CD4-positive, alpha-beta T cell (primary cell): ENCODE measurements at places on chromosomes 12 and 14.

DNA sequence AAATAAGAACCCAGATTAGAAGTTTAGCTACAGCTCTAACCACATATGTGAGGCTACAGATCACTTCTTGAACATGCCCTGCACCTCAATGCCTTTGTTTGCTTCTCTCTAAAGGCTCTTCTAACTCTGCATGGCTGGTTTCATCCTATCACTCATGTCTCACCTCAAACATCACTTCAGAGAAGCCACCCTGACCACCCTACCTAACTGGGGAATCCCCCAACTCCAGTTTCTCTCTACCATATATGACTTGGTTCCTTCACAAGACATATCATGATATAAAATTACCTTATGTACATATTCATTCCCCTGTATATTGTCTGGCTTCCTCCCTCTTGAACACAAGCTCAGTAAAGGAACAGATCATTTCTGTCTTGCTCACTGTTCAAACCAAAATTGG lies 250.2 kb upstream of the GRIP1 start:
- no peak for DNase-seq

DNA sequence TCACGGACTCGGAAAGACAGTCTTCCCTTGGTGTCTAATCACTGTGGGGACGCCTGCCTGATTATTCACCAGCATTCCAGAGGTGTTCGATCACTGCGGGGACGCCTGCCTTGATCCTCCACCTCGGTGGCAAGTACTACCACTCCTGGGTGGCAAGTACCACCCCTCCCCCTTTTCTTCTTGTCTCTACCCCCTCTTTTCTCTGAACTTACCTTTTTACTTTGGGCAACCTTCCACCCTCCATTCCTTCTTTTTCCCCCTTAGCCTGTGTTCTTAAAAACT lies 12.0 kb upstream of the LGMN start:
- DNase-seq: no peak

GRCh38 chr12:71178162-71178561 lies 20.4 kb upstream of the TSPAN8 start:
- no peak for DNase-seq

DNA sequence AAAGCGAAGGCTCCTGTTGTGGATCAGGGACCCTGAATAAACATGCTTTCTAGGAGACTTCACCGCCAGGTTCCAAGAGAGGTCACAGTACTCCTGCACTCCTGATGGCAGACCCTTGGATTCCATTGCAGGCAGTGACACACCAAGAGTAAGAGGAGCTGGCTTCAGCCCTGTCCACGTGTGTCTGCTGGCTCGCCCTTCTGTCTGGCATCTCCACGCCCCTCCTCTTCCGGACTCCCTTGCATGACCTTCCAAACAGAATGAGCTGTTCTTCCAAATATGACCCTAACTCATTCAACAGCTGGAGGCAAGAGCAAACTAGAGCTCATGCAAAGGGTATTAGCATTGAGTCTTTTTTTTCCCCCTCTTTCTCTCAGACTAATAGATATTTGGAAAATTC lies 233.0 kb upstream of the PLEKHG7 start:
- DNase-seq: no peak

- no peak for DNase-seq
These were observed 335.6 kb downstream of the TMEM121 start for GRCh38 chr14:105861985-105862465.

GRCh38 chr12:97404543-97404942 lies 58.1 kb upstream of the RMST start:
- no peak for DNase-seq

GRCh38 chr14:57221931-57222330 lies 46.8 kb downstream of the EXOC5 start:
- DNase-seq: no peak

- no peak for DNase-seq
These were observed 62.3 kb downstream of the BEGAIN start for GRCh38 chr14:100524933-100525243.

DNA sequence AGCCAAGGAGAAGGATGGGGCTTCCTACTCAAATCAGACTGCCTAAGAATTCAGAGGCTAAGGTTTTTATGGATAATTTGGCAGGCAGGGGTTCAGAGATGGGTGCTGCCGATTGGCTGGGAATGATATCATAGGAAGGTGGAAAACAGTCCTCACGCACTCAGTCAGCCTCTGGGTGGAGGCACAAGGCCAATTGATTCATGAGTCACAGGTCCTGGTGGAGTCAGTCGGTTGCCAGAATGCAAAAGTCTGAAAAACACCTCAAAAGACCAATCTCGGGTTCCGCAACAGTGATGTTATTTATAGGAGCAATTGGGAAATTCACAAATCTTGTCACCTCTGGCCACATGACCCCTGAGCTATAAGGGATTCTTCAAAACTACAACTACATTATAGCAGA lies 105.5 kb downstream of the GXYLT1 start:
- DNase-seq: no peak

GRCh38 chr14:85535991-85536832 lies 6.3 kb downstream of the FLRT2 start:
- no peak for DNase-seq
